ENCODE measurements at places on chromosomes 11 and 22.

DNA sequence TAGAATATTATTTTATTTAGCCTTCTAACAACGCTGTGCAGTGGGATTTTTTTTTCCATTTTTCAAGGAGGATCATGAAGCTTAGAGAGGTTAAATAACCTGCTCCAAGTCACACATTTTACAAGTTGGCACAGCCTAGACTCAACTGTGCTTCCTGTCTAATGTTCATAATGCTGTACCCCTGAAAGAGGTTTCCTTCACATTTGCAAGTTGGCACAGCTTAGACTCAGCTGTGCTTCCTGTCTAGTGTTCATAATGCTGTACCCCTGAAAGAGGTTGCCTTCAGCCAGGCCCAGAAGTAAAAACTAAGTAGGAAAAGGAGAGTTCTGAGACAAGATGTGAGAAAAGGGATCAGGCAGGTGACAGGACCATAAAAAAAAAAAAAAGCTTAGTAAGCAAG, 7.9 kb upstream of the HEPACAM start:
- H3K36me3 ChIP-seq, result no peaks in the 10 kb centered on the region
- H3K27ac ChIP-seq, result no peak overlapping the region

GRCh38 chr11:116792144-116792868, 627 bp upstream of the APOA5 start:
- peaks cover 11% of the 10 kb centered on the region for H3K4me1 ChIP-seq
- H3K4me3 ChIP-seq, result no peak overlapping the region
- DNase-seq, result no peak
- H3K36me3 ChIP-seq, result peaks cover 14% of the 10 kb centered on the region

DNA sequence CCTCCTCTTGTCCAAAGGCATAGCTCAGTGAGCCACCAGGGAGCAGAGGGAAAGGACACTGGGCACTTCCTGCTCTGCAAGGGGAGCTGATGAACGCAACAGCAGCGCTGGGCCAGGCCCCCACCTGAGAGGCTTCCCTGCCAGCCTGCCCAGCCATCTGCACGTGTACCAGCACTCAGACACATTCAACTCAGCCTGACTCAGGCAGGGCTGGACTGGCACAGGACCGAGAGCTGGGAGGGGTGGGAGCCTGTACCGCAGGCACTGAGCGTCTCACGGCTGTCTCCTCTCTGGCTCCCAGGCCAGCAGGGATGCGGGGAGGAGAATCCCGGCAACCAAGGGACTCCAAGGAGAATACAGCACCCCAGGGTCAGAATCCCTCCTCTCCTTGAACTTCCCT, 411.8 kb downstream of the CTTN start:
- no peaks in the 10 kb centered on the region for H3K4me1 ChIP-seq
- H3K4me3 ChIP-seq, result no peak overlapping the region
- H3K36me3 ChIP-seq, result peaks cover 37% of the 10 kb centered on the region
- H3K27me3 ChIP-seq, result no peaks in the 10 kb centered on the region
- H3K27ac ChIP-seq, result no peak overlapping the region

DNA sequence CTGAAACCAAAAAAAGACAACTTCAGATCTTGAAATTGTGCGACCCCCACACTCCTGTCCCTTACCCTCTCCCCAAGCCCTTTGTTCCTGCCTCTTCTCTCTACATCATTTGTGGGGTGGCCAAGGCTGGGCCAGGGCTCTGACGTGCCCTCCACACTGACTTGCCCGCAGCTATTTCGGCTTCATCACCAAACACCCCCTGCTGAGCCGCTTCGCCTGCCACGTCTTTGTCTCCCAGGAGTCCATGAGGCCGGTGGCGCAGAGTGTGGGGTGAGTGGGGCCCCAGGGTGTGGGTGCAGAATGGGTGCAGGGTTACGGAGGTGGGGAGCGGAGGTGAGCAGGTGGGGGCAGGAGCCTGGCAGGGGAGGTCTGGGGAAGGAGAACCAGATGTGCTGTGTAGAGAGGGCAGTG, 9.5 kb downstream of the MAPK8IP2 start:
- DNase-seq, result no peak
- peaks cover 57% of the 10 kb centered on the region for H3K27me3 ChIP-seq
- H3K36me3 ChIP-seq, result no peaks in the 10 kb centered on the region
- H3K4me3 ChIP-seq, result no peak overlapping the region
- peaks cover 11% of the 10 kb centered on the region for H3K4me1 ChIP-seq
